ENCODE measurements at places on chromosomes 2 and 18.

- DNase-seq: peak; percentile 34
These were observed 75.1 kb upstream of the MAP4K4 start for GRCh38 chr2:101622210-101623030.

DNA sequence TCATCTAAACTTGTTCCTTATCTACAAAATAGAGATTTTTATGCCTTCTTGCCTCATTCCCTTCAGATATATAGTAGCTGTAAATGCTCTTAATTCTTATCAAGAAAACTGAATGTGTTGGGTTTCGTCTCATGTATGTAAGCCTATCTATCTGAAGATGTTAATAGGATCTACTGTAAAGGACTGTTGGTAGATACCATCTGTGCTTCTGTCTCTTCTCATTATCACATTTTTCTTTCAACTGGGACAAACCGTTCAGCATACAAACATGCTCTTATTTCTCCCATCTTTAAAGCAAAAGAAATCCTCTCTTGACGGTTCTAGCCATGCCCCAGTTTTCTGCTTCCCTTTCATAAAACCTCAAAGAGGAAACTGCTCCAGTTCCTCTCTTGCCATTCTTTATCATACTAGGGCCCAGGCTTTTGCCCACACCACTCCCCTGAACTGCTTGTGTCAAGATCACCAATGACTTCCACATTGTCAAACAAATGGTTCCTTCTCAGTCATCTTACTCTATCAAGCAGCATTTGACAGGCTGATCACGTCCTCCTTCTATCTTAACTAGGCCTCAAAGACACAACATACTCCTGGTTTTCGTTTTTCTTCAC, 88.7 kb downstream of the ARHGEF33 start:
- no peak for DNase-seq

- DNase-seq: no peak
These were observed 29.5 kb upstream of the COX7A2L start for GRCh38 chr2:42390401-42390969.

DNA sequence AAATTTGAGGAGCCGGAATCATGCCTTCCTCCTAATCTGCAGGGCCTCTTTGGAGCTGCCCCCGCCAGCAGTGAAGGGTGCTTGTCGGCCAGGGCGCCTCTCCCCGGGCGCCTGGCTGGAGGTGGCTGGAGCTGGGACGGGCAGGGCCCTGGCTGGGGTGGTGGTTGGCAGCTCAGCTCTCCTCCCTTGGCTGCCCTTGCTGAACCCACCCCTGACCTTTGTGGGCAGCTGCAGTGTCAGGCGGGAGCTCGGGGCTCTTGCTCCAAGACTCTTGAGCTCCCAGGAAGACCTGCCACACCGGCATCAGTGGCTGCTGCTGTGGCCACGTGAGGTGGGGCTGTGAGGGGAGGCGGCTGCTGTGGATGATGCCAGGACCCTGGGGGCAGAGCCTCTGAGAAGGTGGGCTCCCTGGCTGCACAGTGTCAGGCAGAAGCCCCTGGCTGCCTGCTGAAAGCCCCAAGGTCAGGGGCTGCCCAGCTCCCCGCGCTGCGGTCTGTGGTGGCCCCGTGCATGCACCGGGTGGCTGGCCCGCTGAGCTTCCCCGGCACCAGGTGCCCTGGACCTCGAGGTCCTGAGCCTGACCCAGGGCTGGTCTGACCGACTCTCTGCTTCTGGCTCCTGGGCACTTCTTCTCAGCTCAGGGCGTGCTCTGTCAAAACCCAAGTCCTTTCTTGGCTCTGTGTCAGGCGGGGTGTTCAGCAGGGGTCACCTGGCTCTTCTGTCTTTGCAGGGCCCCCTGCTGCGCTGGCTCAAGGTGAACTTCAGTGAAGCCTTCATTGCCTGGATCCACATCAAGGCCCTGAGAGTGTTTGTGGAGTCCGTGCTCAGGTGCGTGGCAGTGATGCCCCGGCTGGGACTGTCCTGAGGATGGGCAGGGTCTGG, 34.5 kb downstream of the PDIA6 start:
- no peak for DNase-seq

DNA sequence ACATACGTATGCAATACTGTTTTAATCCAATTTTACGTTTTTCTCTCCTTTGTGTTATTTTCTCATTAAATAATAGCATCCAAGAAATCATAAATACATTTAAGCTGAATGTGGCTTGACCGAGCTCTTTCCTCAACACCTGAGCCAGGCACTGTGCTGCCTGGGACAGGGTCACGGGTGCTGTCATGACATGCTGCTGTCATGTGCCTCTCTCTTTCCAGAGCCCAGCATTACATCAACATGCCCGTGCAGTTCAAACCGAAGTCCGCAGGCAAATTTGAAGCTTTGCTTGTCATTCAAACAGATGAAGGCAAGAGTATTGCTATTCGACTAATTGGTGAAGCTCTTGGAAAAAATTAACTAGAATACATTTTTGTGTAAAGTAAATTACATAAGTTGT, 94.1 kb upstream of the LDLRAD4 start:
- DNase-seq: no peak

- no peak for DNase-seq
These were observed 207.8 kb downstream of the CYP26B1 start for GRCh38 chr2:71939588-71940535.

DNA sequence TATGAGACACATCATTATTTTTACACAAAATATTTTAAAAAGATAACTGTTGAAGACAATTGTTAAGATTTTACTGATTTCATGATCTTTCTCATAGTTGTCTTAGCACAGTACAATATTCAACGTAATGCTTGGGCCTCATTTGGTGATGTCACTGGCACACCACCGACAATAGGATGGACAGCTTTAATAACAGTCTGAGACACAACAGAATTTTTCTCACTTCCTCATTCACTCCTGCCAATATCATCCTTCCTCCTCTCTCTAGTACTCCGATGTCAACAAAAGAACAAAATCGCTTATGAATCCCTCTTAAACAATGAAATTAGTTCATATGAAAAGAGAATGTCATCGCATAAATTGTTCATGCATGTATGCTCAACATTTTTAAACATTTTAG, 461.9 kb upstream of the CDH7 start:
- DNase-seq: no peak

DNA sequence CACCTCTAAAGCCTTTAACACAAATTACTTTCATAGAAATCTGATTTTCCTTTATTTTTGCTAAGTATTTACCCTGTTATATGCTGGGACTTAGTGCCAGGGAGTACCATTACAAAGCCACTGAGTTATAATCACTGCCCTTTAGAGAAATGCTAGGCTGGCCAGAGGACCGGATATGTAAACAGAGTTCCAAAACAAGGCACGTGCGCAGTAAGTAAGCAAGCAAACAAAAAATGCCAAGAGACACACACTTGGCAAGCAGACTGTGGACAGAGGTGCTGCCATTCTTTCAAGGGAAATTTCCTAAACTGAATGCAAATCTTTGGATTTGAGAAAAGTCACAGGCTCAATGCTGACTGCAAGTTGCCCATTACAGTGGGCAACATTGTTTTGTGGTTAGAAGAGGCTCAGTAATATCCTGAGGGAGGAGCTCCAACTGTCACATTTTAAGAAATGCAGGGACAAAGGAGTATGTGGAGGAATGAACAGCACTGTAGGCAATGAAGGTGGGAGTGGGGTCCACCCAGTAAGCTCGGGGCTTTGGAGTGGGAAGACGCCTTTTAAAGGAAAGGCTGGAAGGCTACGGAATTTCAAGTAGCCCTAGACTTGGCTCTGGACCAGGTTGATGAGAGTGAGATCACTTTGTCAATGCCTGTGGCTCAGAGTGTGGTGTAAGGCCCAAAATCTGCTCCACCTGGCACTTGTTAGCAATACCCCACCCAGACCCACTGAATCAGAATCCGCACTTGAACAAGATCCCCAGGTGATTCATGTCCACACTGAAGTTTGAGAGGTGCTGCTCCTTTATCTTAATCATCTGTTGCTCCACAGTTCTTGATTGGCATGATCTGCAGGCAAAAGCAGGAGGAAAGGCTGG, 2.1 kb upstream of the PARD6G start:
- DNase-seq: peak; percentile 13

- no peak for DNase-seq
These were observed 8.5 kb downstream of the SUCLG1 start for GRCh38 chr2:84450288-84451227.

- no peak for DNase-seq
These were observed 921.9 kb downstream of the CCDC85A start for GRCh38 chr2:57105694-57106093.

DNA sequence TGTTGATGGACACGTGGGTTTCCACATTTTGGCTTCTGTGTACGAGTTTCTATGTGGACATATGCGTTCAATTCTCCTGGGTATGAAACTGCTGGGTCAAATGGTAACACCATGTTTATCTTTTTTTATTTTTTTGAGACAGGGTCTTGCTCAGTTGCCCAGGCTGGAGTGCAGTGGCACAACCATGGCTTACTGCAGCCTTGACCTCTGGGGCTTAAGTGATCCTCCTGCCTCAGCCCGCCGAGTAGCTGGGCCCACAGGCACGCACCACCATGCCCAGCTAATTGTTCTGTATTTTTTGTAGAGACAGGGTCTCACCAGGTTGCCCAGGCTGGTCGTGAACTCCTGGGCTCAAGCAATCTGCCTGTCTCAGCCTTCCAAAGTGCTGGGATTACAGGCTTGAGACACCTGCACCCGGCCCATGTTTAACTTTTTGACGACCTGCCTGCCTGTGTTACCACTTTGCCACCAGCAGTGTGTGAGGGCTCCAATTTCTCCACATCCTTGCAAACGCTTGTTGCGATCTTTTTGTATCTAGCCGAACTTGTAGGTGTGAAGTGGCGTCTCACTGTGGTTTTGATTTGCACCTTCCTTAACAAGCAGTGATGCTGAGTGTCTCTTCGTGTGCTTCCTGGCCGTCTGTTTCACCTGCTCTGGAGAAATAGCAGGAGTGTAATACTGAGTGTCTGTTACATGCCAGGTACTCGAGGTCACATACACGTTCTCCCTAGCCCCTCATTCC, 6.9 kb downstream of the HSBP1L1 start:
- no peak for DNase-seq

DNA sequence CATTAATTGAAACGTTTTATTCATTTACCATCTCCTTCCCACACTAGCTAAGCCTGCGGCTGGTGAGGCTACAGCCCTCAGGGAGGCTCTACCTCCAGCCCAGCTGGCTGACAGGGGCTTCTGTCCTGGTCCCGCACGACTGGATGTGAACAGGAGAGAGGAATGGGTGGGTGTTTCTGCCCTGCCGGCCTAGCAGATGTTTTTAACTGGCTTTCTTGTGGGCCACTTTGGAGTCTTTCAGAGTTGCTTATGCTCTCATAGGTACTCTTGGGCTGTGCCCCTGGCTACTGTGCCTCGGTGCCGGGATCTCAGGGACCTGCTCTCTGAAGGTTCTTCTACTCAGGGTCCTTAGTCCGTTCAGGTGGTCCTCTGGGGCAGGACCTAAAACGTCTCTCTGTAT, 184.3 kb upstream of the TWIST2 start:
- DNase-seq: no peak

GRCh38 chr2:163647300-163647699, 88.5 kb downstream of the FIGN start:
- no peak for DNase-seq

DNA sequence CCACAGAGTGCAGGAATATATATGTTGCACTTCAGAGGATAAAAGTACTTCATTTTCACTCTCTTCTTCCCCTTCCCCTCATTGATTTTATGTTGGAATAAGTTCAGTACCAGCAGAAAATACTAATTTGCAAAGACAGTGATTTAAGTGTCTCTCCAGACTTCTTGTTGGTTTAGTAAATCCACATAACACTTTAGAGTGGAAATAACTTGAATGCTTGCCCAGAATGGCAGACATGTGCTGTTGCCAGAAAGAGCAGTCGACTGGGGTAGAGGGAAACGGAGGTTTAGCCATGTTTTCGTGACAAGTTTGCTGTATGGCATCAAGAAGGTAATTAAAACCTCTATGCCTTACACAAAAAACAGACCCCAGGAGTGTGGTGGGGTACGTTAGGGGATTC, 246.0 kb upstream of the CXCR4 start:
- DNase-seq: no peak

DNA sequence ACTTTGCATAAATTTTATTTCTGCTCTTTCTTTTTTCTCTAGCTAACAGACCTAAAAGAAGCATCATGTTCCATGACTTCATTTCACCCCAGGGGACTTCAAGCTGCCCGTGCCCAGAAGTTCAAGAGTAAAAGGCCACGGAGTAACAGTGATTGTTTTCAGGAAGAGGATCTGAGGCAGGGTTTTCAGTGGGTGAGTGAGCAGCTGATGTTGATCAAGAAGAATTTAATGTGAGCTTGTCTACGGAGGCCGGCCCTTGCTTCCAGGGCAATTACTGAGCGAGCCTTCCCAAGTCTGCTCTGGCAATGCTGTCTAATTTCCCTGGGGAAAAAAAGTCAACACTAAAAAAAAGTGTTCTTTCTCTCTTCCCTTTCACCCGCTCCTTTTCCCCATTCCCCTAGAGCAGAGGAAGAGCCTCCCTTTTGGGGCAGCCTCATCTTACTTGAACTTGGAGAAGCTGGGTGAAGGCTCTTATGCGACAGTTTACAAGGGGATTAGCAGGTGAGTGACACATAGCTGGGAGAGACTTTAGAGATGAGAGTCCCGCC, 1.2 kb downstream of the CDK15 start:
- DNase-seq: no peak

- no peak for DNase-seq
These were observed 246.3 kb upstream of the COL3A1 start for GRCh38 chr2:188727846-188728245.

DNA sequence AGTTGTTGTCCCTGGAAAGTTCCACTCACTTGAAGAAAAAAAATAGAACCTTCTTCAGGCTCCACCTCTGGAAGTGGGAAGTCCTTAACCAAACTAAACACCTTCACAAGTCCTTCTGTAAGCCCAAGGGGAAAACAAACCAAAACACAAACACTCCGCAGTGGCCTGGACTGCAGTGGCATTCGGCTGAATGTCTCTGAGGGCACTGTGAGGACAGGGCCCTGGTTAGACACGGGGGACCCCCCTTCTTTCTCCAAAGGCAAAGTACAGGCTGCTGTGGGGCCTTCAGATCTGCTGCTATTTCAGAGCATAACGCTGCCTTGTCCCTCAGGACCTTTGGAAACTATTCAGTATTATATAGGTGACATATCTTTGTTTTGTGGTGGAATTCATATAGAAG, 28.1 kb downstream of the FOSL2 start:
- DNase-seq: no peak

Measured in activated T-cell treated with anti-CD3 and anti-CD28 coated beads, Interleukin-2, amount 50 U/mL, for 48 hours (primary cell).